ENCODE measurements at places on chromosomes 1 and 21. TPM values are rescaled to one million over a fixed set of nuclear protein-coding genes. Genes with fewer than 3 reads are reported as not detected.

ORC1 gene
- total RNA-seq, result not detected

DNA sequence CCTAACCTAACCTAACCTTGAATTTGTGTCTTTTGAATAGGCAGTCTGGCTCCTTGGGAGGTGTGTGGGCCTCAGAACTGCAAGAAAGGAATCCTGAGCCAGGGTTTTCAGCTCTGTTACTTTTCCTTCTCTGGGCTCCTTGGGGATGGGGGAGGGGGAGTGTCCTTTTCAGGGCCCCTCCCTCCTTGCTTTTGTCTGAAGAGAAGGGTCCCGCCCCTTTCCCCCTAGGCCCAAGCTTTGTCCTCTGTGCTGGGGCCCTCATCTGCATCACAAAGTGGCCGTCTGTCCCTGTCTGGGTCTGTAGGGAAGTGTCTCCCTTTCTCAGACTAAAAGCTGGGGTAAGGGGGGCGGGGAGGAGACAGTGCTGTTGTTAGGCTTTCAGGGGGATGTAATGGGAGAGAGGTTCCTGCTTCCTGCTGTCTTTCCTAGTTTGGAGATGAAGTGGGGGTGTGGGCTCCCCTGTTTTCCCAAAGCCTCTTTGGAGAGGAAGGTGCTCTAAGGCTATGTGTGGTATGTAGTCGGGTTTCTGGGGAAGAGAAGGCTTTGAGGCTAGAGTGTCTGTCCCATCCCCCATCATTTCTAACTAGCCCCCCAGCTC, 3.1 kb downstream of the AGO1 start:
- no peaks in the 10 kb centered on the region for H3K4me1 ChIP-seq
- H3K36me3 ChIP-seq, result peaks cover 23% of the 10 kb centered on the region
- peak overlapping the region; percentile 9 for H3K27ac ChIP-seq
- H3K4me3 ChIP-seq, result no peak overlapping the region
- no peak for DNase-seq

GRCh38 chr1:12075195-12076114, 12.4 kb downstream of the TNFRSF8 start:
- H3K36me3 ChIP-seq, result no peaks in the 10 kb centered on the region
- no peak overlapping the region for H3K4me3 ChIP-seq
- no peaks in the 10 kb centered on the region for H3K4me1 ChIP-seq
- DNase-seq, result no peak

OR2G6 gene
- not detected for total RNA-seq

GRCh38 chr1:40650075-40650474, 15.4 kb downstream of the RIMS3 start:
- no peaks in the 10 kb centered on the region for H3K27me3 ChIP-seq
- no peak overlapping the region for H3K4me3 ChIP-seq
- no peak for DNase-seq
- H3K36me3 ChIP-seq, result peaks cover under 1% of the 10 kb centered on the region
- no peak overlapping the region for H3K27ac ChIP-seq
- H3K4me1 ChIP-seq, result no peaks in the 10 kb centered on the region

DNA sequence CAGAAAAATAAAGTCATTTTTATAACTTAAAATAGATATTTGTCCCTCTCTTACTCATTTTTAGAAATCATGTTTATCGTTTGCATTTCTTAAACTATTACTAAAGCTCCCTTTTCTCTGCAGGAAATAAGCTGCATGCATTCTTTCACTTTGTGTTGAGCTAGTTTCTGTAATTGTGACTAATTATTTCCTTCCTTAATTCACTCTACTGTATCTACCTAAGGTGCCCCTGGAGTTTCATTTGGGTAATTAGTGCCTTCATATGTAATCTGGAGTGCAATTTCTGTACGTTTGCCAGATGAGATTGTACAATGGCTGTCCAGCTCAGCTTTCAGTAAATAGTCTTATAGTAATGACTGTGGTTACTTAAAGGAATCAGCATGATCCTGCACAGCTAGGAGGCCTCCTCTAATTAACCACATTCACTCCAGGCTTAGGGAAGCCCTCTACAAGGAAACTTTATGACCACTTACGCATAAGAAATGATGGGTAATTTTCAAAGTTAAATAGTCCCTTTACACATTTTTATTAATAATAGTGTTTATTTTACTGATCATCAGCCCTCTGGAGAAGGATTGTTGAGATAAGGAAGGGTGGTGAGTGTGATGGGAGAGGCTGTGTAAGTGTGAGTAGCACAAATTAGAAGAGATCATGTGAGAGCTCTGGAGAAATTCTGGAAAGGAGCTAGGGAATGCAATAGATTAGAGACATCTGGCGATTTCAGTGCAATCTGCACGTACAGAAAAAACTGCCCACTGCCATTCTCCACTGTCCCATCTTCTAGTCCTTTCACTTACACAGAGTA, 86.8 kb downstream of the LRRC8C start:
- no peaks in the 10 kb centered on the region for H3K4me1 ChIP-seq
- H3K27me3 ChIP-seq, result no peaks in the 10 kb centered on the region
- H3K36me3 ChIP-seq, result no peaks in the 10 kb centered on the region

SPRR5 gene
- not detected for total RNA-seq

DNA sequence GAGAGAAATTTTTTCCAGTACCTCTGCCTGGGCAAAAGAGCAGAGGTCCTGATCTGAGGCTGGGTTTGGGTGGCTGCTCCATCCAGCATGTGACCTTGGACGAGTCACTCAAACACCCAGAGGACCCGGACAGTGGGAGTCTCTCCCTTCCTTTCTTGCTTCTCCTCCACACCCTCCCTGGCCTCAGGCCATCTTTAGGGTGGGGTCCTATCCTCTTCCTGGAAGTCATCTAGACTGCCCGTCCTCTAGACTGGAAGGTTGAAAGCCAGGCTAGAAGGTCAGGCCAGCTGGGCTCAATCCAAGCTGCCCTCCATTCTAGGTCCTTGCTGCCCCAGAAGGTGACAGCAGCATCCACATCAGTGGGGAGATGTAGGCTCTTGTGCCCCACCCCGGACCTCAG, 599.5 kb downstream of the MATN1 start:
- H3K4me1 ChIP-seq, result no peaks in the 10 kb centered on the region
- no peak overlapping the region for H3K27ac ChIP-seq

GRCh38 chr1:162229549-162229948, 147.1 kb downstream of the SPATA46 start:
- H3K4me1 ChIP-seq, result peaks cover 5% of the 10 kb centered on the region
- H3K36me3 ChIP-seq, result no peaks in the 10 kb centered on the region
- H3K27ac ChIP-seq, result no peak overlapping the region
- no peaks in the 10 kb centered on the region for H3K27me3 ChIP-seq

CYP4A11 gene
- not detected for total RNA-seq

- no peak overlapping the region for H3K27ac ChIP-seq
- no peaks in the 10 kb centered on the region for H3K36me3 ChIP-seq
- DNase-seq, result no peak
- H3K4me3 ChIP-seq, result no peak overlapping the region
- H3K27me3 ChIP-seq, result no peaks in the 10 kb centered on the region
- no peaks in the 10 kb centered on the region for H3K4me1 ChIP-seq
Observed at GRCh38 chr1:69920426-69920825, 285.0 kb downstream of the LRRC40 start.
